ENCODE measurements at places on chromosomes 13 and 19.

DNA sequence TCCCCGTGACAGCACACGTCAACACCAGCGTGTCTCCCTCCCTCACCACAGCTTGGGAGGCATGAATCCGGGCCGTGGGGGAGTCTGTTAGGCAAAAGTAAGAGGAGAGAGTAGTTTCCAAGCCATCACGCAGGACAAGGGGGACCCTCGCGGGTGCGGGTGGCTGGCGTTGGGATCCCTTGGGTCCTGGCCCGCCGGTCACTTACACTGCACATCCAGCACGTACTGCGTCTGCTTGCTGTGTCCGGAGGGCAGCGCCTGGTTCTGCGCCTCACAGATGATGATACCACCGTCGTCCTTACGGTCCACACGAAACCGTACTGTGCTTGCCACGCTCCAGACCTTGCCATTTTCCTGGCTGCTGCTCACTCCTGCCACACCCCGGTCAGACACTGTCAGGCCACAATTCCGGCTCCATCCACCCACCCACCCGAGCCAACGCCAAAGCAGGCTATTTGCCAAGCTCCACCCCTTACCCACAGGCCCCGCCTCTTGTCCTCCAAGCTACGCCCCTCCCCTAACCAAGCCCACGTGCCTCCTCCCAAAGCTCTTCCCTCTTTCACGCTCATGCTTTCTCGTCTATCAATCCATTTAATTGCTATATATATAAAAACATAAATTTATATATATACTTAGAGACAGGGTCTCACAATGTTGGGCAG is 6.6 kb upstream of the ZNF428 start:
- DNase-seq, result no peak

- DNase-seq, result no peak
Observed at GRCh38 chr13:39575641-39576238, 27.3 kb downstream of the LHFPL6 start.

GRCh38 chr13:90238413-90238812 is 1109.1 kb upstream of the MIR17HG start:
- no peak for DNase-seq

DNA sequence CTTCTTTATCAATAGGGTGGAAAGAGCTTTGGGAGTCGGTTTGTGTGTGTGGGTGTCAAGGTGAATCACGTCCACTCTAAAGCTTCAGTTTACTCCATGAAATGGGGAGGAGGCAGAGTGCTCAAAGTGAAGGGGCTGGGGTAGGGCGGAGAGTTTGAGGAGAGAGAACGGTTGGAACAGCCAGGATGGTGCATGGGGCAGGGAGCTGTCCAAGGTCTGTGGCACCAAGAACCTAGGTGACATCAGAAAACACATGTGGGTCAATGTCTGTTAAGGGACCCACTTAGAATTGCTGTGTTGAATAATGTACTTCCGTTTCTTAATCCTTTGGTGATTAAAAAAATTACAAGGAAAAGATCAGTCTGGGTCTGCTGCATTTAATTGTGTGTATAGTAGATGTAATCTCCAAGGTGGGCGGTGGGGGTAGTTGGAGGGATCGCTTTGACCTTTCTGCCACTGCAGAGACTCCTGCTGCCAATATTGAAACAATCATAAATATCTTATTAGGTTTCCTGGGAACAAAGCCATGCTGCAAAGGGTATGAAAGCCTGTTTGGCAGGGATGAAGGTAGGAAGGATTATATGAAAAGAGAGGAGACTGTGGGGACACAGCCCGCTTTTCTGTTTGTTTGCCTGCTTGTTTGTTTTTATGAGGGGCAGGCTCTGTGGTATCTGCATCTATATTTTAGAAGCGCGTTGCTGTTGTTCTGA is 122.3 kb downstream of the ATP8A2 start:
- no peak for DNase-seq

DNA sequence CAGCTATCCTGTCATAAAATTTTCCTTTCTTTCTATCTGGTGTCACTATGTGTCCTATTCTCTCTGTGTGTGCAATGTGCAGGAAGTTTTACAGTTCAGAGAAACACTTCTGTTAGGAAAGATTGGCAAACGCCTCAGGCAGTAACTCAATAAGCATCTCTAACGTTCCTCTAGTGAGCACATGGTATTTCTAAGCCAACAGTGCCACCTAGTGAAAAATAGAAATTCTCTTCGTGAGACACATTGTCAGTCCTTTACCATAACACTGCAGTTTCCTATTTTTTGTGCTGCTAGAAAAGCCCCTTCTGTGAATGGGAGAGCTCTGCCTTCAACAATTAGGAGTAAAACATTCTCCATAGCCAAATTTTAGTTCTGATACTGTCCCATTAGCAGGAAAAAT is 50.7 kb downstream of the ZNF723 start:
- DNase-seq, result no peak

DNA sequence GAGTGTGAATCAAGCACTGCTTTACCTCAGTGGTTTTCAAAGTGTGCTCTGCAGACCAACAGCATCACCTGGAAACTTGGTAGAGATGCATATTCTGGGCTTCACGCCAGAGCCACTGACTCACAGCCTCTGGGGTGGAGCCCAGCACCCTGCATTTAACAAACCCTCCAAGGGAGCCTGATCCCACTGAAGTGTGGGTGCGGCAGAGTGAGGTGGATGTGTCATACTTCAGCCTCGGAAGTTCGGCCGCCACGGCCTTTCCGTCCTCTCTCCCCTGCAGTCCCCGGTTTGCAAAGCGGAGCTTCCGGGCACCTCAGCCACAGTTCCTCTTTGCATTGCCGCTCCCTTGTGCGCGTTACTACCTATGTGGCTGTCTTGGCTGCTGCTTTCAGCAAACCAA is 33.3 kb upstream of the MICU2 start:
- no peak for DNase-seq

GRCh38 chr13:75961911-75962310 is 325.8 kb downstream of the LMO7 start:
- DNase-seq, result no peak

GRCh38 chr19:47729468-47729798 is 15.9 kb upstream of the NOP53 start:
- peak; percentile 51 for DNase-seq

DNA sequence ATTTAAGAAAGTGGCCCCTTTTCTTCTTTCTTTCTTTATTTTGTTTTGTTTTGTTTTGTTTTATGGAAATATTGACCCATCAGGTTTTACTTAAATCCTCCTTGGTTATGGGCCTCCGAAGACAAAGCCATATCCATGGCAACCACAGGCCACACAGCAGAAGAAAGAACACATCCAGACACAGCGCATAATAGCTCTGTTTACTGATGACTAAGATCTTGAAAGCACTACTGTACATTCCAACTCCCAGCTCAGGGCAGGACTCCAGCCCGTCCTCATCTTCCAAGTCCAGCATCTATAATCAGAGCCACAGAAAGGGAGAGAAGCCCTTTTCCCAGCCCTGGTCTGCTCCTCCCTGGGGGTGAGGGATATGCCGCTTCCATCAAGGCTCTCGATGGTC is 84.3 kb downstream of the NUFIP1 start:
- DNase-seq, result no peak

- no peak for DNase-seq
Observed at GRCh38 chr19:51816711-51817110, 21.8 kb downstream of the FPR3 start.

GRCh38 chr19:18058208-18059009 is 28.3 kb downstream of the IL12RB1 start:
- no peak for DNase-seq

DNA sequence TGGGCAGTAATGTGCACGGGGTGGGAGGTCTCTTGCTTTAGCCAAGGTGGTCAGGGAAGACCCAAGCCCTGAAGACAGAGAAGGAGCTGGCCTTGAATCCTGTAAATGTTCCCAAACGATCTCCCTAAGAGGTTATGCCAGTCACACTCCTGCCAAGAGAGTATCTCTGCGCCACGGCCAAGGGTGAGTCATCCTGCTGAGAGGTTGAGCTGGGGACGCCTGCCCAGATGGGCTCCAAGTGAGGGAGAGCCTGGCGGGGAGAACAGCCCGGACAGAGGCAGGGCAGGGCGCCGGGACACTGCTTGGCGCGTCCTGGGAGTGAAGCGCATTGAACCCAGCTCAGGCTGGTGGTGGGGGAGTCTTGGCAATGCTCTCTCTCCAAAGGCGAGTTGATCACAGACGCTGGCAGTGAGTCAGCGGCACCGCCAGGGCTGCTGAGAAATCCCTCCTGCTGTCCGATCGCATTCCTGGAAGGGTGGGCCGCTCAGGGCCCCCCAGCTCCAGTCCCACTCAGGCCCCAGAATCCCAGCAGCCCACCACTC is 16.4 kb downstream of the SULT2B1 start:
- DNase-seq, result no peak

DNA sequence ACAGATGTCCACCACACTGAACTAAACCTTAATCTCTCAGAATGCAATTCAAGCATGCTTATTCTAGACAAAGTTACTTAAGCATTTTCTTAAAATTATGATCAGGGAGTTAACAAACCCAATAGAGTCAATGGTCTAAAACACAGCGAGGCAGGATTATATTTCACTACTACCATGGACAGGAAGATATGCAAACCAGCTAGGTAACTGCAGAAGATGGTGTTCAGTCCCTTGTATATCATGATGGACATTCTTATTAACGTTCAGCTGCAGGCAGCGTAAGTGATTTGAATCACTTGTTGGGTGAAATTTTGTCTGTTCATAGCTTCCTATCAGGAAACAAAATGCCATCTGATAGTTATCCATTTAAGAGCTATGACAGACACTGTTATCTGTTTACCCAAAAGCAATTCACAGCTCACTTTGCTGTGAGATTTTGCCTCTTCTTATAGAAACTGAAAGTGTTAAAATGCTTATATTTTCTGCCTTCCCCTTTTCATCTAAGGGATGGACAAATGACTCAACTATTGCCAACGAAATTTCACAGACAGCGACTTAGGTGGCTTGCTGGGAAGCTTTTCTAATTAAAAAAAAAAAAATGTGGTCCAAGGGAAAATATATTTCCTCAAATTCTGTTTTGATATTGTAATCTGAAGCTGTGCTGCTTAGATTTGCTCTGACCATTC is 591.9 kb downstream of the DACH1 start:
- no peak for DNase-seq

DNA sequence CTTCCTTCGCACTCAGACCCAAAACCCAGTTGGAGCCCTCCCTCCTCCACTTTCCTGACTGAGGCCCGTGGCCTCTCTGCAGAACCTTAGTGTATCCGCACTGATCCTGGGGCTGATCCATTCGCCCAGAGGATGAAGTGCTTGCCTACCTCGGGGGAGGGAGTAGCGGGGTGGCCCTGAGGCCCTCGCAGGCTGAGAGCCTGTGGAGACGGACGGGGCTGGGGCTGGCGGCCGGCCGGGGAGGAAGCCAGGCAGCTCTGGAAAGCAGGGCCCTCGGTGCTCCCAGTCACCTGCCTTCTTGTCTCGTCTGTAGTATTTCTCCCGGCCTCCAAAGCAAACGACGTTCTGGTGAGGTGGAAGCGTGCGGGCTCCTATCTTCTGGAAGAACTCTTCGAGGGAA is 1.3 kb downstream of the PROZ start:
- DNase-seq, result no peak

DNA sequence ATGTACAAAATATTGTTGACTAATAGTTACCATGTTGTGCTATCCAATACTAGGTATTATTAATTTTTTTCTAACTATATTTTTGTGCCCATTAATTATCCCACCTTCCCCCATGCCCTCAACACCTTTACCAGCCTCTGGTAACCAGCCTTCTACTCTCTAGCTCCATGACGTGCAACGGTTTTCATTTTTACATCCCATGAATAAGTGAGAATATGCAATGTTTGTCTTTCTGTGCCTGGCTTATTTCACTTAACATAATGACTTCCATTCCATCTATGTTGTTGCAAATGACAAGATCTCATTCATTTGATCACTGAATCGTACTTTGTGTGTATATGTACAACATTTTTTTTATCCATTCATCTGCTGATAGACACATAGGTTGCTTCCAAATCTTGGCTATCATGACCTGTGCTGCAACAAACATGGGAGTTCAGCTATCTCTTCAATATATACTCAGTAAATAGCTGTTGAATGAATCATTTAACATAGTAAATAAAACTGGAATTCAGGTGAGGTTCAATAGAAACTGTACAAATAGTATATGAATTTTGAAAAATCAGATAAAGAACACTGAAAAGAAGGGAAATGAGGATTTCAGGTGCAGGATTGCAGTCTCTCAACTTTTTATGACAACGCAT is 509.0 kb upstream of the MIR17HG start:
- no peak for DNase-seq

DNA sequence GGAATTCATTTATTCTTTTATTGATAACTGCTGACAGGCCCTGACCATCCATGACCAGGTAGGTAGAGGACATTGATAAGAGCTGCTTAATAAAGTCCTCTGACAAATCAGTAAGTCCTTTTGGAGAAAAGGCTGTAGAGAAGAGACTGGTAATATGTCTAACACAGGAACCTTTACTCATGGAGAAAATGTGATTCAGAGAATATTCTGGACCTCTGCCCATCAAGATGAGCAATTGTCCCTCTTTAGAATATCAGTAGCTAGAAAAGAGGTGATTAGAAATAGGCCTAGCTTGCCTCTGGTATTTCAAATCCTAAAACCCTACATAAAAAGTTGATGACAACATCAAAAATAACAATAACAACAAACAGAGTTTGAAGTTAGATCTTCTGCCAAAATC is 642.3 kb downstream of the TBC1D4 start:
- no peak for DNase-seq

DNA sequence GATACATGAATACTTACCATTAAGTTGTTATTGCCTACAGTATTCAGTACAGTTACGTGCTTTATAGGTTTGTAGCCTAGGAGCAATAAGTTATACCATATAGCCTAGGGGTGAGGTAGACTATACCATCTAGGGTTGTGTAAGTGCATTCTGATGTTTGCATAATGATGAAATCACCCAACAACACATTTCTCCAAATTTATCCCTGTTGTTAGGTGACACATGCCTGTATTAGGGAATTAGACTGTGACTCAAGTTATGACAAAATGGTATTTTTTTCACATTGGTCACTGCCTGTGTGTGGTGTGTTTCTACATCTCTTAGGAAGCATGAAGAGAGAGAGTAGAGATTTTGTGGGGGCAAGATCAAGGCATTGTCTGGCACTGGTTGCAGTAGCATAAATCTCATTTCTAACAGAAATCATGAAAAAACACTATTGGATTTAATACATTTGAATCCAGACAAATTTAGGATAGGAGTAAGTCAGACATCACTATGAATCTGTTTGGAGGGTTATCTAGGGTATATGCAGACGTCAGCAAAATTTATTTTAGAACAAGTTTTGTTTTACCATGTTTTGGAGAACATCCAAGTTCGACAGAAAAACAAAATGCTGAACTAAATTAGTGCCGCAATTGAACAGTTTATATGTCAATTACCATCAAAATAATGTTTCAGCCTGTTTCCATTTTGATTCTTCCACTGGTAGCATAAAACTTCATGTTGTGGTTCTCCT is 332.1 kb downstream of the LMO7 start:
- no peak for DNase-seq
